NCI-H2029 treated with DMSO at 0.1 percent for 48 hours (cell line): ENCODE measurements at places on chromosomes 7 and 10.

- no peak for DNase-seq
Measured at GRCh38 chr10:2548071-2548470, 519.3 kb upstream of the PFKP start.

DNA sequence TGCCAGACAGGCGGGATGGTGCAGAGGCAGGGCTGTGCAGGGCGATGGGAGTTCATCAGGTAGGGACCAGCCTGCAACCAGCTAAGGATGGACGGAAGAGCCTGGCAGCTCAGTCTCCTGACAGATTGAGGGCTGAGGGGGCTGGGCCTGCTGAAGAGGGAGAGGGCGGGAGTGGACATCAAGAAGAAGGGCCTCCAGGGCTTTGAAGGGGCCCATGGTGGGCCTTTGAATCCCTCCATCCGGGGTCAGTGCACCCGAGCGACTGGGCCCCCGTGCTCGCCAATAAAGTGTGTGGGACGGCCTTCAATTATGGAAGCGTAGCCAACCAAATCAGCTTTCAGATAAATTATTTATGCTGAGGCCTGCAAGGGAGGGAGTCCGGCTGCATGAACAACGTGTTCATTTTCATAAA lies 431.2 kb downstream of the RPS24 start:
- no peak for DNase-seq

DNA sequence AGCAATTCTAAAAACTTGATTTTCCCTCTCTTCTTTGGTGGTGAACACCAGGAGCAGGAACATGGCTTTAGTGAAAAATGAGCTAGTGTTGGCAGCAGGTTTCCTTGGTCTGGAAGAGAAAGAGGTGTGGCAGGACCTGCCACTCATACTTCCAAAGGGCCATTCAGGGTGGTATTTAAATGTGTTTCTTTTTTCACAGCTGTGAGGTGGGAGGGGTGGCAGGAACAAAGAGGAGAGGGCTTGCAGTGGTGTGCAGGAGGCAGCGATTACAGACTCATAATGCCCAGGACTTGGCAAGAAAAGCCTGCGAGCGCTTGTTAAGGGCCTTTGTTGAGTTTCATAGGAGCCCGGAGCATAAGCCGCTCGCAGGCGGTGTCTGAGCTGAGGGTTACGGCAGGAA lies 36.8 kb downstream of the WIPF3 start:
- DNase-seq: peak; percentile 27

DNA sequence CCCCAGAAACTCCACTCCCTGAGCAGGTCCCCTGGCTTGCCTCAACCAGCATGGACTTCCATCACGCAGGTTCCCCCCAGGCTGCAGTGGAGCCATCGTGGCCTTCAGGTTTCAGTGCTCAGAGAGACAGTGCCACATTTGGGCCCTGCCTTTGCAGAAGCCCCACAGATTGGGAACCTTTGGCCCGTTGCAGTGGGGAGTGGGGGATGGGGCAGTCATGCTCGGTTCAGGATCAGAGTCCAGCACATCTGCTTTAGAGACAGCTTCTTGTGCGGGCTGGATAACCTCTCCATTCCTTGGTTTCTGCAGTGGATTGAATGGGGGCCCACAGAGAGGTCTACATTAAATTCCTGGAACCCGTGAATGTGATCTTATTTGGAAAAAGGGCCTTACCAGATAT lies 183.9 kb downstream of the EBF3 start:
- DNase-seq: no peak

DNA sequence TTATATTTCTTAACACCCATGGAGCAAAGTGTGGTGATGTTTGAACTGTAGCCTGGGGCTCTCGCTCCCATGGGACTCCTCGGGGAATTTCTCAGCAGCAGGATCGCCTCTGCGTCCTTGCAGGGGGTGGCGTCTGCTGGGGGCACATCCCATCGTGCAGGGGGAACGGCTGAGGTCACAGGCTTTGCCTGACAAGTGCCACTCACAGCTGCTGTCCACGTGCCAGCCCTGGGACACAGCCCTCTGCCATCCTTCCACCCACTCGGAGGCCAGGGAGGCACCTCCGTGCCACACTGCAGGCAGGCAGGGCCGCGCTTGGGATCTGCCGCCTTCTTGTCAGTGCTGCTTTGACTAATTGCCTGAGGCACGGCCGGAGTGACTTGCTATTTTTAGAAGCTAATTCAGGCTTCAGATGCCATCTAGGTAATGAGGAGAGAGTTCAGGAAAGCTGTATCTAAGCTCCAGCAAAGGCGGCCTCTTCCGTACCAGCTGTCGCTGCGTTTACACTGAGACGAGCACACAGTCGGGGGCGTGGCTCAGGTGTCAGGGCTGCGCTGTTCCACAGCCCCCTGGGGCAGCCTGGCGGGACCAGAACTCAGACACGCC lies 45.7 kb downstream of the PITRM1 start:
- DNase-seq: peak; percentile 49

DNA sequence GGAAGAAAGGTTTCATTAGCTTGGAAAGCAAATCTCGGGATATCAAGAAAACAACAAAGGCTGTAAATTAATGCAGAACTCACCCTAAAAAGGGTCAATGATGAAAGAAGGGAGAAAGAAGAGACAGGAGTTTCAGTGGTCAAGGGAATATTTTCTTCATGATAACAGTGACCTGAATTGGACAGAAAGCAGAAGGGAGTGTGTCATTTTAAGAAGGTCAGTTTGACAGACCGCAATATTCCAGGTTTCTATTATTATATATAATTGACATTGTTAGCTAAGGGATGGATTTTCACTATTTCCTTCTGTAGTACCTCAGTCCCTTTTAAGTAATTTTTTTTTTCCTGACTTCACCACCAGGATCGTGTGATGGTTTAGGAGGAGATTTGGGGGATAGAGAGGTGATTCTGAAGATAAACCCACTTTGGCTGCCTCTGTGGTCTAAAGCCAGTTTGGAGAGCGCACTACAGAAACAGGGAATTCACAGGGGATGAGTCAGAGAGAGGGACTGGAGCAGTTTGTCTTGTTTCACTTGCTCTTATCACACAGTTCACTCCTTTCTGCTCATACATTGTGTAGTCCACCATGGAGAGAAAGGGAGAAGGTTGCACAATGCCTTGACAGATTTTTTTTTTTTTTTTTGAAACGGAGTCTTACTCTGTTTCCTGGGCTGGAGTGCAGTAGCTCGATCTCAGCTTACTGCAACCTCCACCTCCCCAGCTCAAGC lies 417.9 kb downstream of the AUTS2 start:
- no peak for DNase-seq

DNA sequence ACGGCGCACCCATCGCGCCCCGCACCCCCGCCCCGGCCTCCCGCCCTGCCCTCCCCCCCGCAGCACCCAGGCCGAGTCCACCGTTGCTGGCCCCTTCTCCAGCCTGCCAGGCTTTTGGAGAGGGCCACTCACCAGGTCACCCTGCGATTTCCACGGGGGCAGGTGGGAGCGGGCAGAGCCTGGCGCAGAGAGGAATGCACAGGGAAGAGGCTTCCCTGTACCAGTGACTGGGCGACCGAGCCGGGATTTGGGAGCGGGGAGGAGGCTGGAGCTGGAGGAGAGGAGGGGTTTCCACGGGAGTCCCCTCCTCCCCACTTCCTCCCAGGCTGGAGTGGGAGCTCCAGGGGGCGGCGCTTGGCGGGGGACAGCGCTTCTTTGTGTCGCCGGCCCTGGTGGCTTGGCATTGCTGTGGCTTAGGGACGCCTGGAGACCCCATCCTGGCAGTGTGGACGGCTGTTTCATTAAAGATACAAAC lies 19.3 kb downstream of the TCAF1 start:
- DNase-seq: peak; percentile 11

GRCh38 chr10:22483132-22483531 lies 137.8 kb downstream of the SPAG6 start:
- DNase-seq: no peak

DNA sequence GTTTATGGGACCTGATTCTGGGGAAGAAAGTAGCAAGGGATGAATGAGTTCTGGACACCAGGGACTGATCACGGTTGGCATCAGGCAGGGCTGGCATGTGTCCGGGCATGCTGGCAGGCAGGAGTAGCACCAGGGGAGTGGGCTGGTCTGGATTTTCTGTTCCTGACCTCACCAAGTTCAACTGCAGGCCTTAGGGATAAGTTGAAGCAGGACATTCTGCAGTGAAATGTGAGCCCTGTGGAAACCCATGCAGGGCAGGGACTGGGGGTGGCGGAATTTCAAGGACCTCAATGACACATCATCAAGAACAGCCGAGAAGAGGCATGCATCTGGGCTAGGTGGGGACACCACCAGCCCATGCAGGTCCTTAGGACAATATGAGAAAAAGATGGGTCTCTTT lies 80.2 kb upstream of the ADAM12 start:
- DNase-seq: no peak

DNA sequence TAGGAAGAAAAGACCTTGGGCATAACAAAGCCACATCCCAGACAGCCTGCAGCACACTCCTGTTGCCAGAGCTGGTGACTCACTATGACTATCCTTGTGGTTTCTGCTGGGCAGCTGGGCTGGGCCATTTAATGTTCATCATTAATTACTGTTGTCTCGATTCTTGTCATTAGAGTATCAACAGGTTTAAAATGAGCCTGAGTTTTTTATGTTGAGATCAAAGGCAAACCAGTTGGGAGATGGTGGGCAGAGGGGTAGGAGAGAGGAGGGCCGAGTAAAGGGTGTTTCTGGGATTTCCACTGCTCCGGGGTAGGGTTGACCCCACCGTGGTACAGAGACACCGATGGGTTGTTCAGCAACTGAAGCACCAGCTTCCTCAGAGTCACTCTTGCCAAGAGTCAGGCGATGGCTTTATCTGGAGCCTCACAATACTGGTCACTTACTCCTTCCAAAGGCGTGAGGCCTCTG lies 128.7 kb upstream of the LYZL1 start:
- no peak for DNase-seq

- DNase-seq: no peak
Measured at GRCh38 chr7:135770139-135770710, 21.6 kb upstream of the FAM180A start.

- no peak for DNase-seq
Measured at GRCh38 chr10:67735430-67735829, 39.4 kb upstream of the CTNNA3 start.

- no peak for DNase-seq
Measured at GRCh38 chr10:109886037-109886780, 37.1 kb downstream of the XPNPEP1 start.

- DNase-seq: no peak
Measured at GRCh38 chr7:156050636-156051569, 238.6 kb upstream of the SHH start.

DNA sequence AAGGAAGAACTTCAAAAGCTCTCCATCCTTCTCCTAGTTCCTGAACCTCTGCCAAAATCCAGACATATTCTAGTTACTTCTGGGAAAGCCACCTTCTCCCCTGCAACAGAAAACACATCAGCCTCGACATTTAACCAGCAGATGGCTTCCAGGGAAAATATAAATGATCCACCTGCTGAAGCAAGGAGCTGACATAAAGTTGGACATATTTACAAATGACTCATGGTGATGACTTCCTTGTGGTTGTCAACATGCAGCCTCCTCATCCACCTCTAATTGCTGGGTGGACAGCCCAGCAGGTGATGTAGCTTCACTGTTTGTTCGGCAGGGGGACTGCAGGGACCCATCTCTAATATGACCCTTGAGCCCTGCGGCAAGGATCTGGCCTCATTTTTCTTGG lies 266.0 kb downstream of the C7orf25 start:
- DNase-seq: no peak

DNA sequence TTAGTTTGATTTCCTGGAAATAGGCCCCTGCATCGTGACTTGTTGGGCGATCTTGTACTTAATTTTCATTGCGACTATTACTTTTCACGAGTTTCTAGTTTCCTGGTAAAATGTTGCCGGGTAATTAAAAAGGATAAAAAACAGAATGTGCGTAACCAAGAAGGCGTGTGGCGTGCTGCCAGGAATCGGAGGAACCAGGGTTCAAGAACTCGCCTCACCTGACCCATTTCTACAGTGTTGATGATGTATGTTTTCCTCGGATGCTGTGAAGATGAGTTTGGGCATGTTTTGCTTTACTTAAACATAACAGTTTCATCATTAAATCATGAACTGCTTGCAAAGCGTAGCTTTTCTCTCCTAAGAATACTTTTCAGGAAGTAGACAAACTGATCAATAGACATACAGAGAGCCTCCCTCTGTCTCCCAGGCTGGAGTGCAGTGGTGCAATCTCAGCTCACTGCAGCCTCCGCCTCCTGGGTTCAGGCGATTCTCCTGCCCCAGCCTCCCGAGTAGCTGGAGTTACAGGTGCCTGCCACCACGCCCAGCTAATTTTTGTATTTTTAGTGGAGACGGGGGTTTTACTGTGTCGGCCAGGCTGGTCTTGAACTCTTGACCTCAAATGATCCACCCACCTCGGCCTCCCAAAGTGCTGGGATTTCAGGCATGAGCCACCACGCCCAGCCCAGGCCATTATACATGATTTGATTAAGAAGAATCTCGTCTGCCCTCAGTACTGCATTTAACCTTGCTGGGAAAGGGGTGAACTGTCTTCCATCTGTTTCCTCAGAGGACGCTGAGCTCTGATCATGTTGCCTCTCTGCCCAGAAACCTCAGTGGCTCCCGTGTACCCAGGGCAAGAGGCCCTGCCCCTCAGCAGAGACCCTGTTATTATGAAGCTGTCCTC lies 9.1 kb downstream of the FOXK1 start:
- no peak for DNase-seq

DNA sequence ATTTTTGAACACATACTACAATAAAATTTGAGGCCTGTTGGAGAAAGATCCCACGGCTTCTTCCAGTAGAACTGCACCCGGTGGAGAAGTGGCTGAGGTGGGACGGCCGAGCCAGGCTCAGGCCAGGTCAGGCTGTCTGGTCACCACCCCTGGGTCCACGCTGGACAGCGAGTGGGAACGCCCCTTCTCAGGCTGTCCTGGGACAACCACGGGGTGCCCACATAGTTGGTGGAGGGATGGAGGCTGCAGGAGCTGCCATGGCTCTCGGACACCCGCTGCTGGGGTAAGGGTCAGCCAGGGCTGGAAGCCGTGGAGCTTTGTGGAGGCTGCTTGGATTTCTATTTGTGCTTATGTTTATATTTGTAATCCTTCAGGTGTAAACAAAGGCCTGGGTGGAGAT lies 206.5 kb downstream of the DNAJB6 start:
- DNase-seq: no peak

DNA sequence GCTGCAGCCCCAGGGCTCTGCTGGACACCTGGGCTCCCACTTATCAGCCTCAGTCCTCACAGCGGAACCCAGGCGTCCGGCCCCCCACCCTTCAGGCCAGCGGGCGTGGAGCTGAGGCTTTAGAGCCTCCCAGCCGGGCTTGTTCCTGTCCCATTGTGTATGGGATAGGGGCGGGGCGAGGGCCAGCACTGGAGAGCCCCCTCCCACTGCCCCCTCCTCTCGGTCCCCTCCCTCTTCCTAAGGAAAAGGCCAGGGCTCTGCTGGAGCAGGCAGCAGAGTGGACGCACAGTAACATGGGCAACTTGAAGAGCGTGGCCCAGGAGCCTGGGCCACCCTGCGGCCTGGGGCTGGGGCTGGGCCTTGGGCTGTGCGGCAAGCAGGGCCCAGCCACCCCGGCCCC lies 2.7 kb downstream of the NOS3 start:
- DNase-seq: no peak

- DNase-seq: no peak
Measured at GRCh38 chr10:43250615-43251418, 16.0 kb downstream of the RASGEF1A start.

GRCh38 chr7:145123502-145123901 lies 287.6 kb upstream of the TPK1 start:
- no peak for DNase-seq
